Right lobe of liver (tissue), 6 donors: ENCODE measurements at places on chromosomes 7 and 10. TPM values are rescaled to one million over a fixed set of nuclear protein-coding genes. Genes with fewer than 3 reads are reported as not detected.

The MACC1 gene
- total RNA-seq, result 0.87 TPM

The TMEM184A gene
- 32.1 TPM for total RNA-seq

The IGFBP1 gene
- 234 TPM for total RNA-seq

- DNase-seq, result no peak
These were observed 7.9 kb downstream of the SLC25A28 start for GRCh38 chr10:99612167-99612831.

DNA sequence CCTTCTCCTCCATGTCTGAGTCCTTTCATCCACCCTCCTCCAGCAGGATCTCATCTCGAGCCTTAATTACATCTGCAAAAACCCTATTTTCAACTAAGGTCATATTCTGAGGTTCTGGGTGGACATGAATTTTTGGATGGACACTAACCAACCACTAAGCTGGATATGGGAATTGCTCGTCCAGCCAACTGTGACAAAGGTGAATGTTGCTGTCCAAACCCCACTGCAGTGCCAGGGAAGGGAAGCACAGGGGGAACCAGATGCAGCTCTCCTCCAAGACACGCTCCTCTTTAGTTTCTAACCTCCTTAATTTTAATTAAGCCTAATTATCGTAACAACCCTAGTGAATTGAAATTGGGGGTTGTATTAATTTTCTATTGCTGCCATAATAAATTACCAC lies 65.1 kb upstream of the EBF3 start:
- no peak for DNase-seq

DNA sequence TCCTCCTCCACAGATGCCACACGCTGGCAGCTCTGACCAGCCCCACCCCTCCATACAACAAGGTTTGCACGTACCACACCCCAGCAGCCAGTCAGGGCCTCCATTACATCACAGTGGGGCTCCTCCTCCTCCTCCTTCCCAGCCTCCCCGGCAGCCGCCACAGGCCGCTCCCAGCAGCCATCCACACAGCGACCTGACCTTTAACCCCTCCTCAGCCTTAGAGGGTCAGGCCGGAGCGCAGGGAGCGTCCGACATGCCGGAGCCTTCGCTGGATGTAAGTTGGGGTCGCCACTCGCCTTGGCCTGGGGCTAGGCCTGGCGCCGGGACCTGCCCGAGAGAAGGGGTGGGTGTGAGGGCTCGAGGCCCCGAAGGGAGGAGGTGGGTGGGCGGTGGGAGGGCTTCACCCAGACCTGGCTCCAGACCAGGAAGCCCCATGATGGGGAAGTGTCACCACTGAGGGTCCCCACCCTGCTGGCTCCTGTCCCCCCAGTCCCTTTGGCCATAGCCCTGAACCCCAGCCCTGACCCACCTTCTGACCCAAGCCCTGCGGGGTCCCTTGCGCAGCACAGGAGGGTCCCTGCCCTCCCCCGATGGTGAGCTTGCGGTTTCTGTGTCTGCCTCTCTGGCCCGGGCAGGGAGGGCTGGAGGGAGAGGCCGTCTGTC lies 36.2 kb upstream of the PPIF start:
- DNase-seq, result peak; percentile 23

GRCh38 chr10:60473557-60473956 lies 83.9 kb upstream of the ANK3 start:
- DNase-seq, result no peak

DNA sequence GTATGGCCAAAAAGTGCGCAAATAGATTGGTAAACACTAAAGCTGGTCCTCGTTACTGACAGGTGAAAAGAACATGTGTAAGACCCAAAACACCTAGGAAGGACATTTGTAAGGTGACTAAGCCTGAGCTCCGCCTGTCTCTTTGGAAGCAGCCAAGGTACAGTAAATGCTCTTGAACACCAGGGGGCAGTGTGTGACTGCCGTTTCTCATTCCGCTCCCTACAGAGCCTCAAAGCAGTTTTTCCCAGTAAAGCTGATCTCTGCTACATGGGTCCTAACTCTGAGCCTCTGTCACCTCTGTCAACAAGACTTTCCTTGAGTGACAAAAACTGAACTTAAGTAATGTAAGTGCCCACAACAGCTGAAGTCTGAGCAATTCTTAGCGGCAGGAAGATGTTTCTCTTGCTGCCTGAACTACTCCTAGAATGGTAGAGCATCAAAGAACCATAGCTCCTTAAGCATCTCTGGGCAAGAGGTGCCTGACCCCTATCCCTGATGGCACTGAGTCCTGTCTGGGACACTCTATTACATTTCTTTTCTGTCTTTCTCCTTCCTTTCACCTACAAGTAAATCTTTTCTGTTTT lies 238.0 kb upstream of the INHBA start:
- DNase-seq, result peak; percentile 53

- DNase-seq, result no peak
These were observed 186.2 kb upstream of the PDE1C start for GRCh38 chr7:32256376-32256775.

- no peak for DNase-seq
These were observed 82.9 kb downstream of the SEMA3D start for GRCh38 chr7:85103962-85104361.

DNA sequence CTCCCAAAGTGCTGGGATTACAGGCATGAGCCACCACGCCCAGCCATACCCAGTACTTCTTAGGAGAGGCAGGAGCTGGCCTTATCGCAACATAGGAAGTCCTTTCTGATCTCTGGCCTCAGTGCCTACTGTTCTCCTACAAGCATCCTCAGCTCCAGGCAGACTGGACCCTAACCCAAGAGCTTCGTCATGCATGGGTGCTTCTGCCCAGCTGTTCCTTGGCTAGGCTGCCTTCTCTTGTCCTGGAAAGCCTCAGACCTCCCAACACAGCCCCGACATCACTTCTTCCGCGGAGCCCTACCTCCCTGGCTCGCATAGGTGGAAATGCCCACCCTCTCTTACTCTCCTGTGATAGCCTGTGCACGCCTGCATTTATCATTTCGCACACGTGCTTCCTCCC lies 15.8 kb downstream of the BCL7B start:
- no peak for DNase-seq

DNA sequence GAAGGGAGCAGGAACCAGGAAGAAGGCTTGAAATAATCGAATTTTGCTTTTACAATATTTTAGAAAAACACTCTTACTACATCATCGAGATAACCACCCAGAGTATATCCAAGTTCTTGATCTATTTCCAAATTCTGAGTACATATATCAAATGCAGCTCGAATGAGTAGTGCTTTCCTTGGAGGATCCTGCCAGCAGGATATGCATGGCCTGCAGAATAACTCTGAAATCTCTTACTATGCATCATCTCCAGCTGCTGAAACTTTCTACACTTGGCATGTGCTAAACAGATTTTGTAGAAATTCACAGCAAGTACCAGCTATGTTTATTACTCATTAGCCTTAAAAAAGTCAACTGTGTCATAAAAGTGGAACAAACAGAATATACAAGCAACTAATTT lies 44.0 kb upstream of the ANK3 start:
- DNase-seq, result no peak

- DNase-seq, result no peak
These were observed 55.0 kb upstream of the VWDE start for GRCh38 chr7:12458520-12459131.

GRCh38 chr10:14499601-14499904 lies 168.8 kb upstream of the FRMD4A start:
- DNase-seq, result no peak

DNA sequence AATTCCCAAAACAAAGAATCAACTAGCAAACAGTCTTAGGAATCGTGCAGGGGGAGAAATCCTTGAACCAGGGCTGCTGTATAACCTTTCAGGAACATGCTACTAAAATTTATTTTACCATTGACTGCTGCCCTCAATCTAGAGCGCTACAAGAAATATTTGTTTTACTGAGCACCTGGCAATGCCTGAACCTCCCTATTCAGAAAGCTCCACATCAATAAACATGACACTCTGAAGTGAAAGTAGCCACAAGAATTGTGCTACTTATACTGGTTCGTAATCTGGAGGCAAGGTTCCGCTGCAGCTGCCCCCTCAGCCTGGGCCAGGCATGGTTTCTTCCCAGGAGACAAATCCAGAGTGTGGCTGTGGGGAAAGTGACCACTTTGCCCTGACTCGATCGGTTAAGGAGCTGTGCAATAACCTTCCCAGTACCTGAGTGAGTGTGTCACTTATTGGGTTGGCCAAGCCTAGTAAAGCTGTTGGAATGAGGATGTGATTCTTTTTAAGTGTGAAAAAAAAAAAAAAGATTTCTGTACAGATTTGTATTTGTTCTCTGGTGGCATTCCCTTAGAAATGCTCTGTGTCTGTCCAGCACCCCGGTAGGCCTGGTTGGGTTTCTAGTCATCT lies 7.7 kb downstream of the VWA2 start:
- DNase-seq, result no peak

DNA sequence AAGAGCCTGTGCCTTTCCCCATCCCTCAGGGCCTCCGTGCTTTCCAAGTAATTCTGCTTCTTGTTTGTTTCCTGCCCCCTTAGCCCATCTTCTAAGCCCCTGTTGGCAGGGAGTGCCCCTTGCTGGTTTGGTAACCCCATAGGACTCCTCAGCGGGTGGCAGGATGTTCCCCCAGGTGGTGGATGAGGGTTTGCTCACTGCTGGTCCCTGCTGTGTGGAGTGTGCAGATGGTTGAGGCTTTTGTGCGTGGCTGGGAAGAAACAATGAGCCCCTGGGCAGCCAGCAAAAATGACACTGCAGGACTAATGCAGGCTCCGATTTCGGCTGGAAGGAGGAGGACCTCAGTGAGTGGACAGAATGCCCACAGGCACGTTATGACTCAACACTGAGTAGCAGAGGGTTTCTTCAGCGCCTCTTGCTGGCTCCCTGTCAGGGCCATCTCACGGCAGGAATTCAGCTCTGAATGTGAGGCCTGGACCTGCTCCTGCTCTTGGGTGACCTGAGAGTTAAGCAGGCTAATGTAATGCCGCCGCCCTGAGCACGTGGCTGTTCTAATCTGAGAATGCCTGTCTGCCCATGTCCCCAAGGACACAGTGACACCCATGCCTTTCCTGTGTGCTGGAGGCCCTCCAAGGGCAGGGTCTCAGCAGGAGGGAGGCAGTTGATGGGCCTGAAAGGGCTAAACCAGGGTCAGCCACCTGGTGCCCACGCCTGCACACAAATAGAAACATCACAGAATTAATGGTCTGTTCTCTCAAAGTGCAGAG lies 16.6 kb downstream of the BAG3 start:
- no peak for DNase-seq

GRCh38 chr10:123170961-123171360 lies 16.8 kb downstream of the BUB3 start:
- DNase-seq, result no peak
